ENCODE measurements at places on chromosomes 7 and 10. TPM values are rescaled to one million over a fixed set of nuclear protein-coding genes. Genes with fewer than 3 reads are reported as not detected.
A peak's percentile ranks its signal among the peaks of the same experiment; 100 is the strongest.

DKK1 gene
- 1.5 TPM for total RNA-seq

ADRB1 gene
- total RNA-seq = 1.4 TPM

ITPRID1 gene
- total RNA-seq = not detected

HBP1 gene
- 157 TPM for total RNA-seq

CASTOR2 gene
- total RNA-seq = 9.6 TPM

TMEM196 gene
- not detected for total RNA-seq

OPTN gene
- total RNA-seq = 71.2 TPM

CPVL gene
- total RNA-seq = 17.5 TPM

IGFBP1 gene
- not detected for total RNA-seq

NKX1-2 gene
- not detected for total RNA-seq

ACTL6B gene
- not detected for total RNA-seq

TSPAN12 gene
- total RNA-seq = 2.7 TPM

KCP gene
- 0.22 TPM for total RNA-seq

ZSCAN21 gene
- total RNA-seq = 15.5 TPM

PI4K2A gene
- total RNA-seq = 29.1 TPM

PFKP gene
- total RNA-seq = 22.4 TPM

FAM149B1 gene
- total RNA-seq = 11.0 TPM

DEPP1 gene
- total RNA-seq = 530 TPM

IFIT1B gene
- total RNA-seq = not detected

DNA sequence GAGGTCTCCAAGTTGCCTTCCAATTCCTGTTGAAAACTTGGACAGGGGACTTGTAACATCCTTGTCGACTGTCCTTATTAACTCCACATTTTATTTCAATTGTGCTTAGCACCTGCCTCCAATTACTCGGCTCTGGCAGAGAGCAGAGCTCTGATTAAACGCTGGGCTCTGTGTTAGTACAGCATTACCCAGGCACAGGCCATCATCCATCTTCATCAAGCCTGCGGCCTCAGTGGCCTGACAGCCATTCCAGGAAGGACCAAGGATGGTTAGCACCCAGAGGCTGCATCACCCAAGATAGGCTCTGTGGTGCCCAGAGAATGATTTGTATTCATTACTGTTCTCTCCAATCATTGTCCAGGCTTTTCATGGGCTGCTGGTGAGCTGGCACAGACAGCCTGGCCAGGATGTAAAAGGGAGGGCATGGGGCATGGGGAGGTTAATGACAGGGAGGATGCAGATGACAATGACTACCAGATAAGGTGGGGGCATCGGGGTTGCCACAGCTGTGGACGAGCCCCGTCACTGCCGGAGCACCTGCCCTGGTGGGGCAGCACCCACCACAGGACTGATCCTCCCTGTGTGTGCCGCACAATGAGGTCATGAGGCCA lies 123.3 kb downstream of the PTPN20 start:
- no peak for DNase-seq

DNA sequence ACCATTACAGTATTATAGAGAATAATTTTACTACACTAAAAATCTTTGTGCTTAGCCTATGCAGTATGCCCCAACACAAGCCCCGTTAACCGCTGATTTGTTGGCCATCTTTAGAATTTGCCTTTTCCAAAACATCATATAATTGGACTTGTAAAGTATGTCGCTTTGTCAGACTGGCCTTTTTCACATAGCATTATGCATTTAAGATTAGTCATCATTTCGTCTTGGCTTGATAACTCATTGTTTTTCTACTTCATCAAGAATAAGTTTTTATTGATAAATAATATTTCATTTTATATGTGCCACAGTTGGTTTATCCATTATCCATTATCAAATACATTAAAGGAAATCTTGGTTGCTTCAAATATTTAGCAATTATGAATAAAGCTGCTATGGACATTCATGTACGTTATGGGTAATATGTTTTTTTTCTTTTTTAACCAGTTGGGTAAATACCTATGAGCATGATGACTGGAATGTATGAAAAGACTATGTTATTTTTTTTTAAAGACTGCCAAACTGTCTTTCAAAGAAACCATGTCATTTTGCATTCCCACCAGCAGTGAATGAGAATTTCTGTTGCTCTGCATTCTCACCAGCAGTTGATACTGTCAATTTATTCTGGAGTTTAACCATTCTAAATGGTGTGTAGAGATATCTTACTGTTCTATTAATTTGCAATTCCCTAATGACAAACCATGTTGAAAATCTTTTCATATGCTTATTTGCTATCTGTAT lies 273.1 kb upstream of the KCND2 start:
- no peak for DNase-seq

DNA sequence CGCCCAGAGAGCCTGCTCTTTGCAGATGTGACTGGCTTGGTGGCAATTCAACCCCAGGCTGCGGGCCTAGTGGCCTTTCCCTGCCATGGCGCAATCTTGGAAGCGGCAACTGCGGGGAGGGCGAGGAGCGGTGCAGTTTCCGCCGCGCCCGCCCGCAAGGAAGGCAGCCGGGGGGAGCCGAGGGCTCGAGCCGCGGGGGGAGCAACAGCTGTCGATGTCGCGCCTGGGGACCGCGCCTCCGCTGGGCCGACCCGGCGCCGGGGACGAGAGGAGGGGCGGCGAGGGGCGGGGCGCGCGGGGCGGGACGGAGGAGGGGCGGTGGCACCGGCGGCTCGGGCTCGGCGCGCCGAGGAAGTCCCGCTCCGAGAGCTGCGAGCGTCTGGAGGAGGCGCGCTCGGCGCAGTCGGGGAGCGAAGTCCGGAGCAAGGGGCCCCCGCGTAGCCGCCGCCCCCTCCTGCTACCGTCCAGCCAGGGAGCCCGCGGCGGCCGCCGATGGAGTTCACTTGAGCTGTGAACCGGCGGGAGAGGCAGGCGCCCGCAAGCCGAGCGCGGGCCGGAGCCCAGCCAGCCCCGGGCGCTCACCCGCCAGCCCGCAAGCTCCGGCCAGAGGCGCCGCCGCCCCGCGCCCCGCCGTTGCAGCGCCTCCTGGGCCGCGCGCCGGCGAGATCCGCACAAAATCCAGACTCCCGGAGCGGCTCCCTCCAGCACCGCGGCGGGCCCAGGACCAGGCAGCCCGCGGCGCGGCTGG lies 438.1 kb upstream of the GALNT17 start:
- peak; percentile 49 for DNase-seq

DNA sequence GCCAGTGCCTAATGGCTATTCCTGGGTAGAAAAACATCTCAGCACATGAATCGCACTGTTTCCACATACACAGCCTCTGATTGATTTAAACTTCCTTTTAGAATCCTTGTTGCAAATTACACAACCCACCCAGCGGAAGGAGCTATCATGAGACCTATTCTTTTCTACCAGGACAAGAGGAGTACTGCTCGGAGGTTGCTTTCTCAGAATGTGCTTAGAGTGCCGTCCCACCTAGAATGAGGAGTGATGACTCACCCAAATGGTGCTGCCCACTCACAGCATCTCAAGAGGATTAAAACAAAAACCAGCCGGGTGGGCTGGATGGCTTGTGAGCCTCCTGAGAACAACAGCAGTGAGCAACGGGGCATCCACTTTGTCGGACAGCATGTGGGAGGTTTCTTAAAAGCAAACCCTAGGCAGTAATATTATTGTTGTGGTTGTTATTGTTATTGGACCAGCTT lies 128.9 kb downstream of the DGKI start:
- no peak for DNase-seq

DNA sequence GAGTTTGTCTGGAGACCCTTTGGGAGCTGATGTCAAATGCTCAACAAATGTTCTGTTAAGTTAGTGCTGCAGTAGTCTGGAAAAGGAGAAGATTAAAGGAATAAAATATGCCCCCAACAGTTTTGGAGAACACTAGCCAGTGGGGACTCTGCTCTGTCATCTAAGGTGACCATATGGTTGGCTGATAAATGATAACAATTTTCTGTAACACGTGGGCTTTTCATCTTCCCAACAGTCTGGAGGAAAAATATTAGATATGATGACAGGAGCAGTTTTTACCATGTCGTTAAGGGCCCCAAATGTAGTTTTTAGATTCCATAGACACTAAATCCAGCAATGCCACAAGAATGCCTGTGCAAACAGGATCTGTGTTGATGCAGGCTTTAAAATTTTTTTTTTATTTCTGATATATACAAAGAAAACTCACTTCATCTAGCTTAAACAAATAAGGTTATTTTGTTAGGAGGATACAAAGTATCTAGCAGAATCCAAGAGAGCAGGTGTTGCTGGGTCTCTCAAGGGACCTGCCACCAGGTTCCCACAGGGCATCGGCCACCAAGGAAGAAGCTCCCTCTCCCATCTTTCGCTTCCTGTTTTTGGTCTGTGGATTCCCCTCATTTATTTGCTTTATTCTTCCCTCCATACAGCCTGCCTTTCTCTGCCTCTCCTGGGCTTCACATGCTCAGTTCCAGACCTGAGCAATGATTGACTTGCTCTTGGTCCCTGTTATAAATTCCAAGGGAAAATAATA lies 6.2 kb upstream of the CFAP58 start:
- no peak for DNase-seq

- DNase-seq = no peak
Measured at GRCh38 chr7:38185395-38186307, 7.6 kb downstream of the STARD3NL start.

- no peak for DNase-seq
Measured at GRCh38 chr10:15898046-15898445, 37.7 kb upstream of the MINDY3 start.

GRCh38 chr7:7054252-7054830 lies 128.0 kb upstream of the C1GALT1 start:
- DNase-seq = no peak

DNA sequence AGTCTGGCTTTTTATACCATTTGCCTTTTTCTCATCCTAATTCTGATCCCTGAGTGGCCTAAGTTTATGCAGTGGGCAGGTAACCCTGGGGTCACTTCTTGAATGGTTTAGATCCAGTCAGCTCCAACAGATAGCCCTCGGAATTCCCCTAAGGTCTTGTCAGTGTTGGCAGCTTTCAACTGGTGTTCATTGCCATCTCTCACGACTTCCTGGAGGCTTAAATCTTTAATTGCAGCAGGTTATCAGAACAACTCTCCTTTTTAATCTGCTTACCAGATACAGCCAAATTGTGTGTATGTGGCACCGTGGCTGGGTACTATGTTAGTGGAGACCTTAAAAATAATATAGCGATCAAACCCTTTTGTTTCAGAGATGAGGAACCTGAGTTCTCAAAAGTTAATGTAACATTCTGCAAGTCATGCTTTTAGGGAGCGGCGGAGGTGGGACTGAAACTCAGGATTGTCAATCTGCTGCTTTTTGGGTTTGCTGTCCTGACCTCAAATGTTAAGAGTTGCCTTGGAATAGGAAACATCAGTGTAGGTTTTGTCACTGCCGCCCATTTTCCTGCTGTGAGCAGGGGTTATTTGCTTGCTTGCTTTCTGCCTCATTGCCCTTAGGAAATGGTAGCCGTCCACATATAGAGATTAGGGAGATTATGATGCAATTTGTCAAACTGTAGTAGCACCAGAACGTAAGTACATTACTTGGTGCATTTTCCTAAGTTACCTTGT lies 818 bp downstream of the DLD start:
- no peak for DNase-seq

- DNase-seq = no peak
Measured at GRCh38 chr10:80132299-80133139, at the start of gene PLAC9. PLAC9 (plus strand) TSS chr10:80132730; CDS start chr10:80132763, 33 bp downstream.

- DNase-seq = no peak
Measured at GRCh38 chr10:51255381-51255780, 181.1 kb downstream of the PRKG1 start.

DNA sequence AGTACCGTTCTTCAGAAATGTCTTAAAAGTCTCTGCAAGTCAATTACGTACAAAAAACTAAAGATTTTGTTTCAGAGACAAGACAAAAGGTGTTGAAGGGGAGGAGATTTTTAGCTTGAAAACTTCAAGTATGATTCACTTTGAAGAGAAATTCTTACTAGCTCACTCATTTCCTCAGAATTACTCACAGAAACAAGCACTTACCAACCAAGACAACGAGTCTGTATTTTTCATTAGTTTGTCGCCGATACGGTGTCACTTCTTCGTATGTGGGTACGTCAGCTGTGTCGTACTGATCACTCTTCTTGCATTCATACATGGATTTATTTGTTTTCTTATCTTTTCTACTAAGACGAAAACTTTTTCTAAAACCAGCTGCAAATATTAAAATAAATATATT lies 90.6 kb upstream of the ODAD2 start:
- DNase-seq = no peak

DNA sequence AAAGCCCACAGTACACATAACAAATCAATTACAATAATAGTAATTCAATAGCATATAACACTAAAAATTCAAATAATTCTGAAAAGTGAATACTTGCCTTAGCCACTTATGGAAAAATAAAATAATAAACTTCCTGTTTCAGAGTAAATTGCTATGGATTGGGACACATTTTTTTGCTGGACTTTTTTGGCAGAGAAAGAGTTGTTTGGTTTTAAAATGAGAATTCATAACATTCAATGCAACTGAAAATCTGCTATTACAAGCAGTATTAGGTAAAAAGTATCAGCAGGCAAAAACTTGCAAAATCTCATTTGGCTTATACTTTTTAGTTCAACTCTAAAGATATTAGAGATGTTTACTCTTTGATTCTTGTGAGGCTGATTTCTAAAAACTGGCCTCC lies 141.7 kb downstream of the NRCAM start:
- DNase-seq = no peak

- no peak for DNase-seq
Measured at GRCh38 chr10:75575940-75576339, 144.5 kb downstream of the LRMDA start.

- DNase-seq = no peak
Measured at GRCh38 chr7:18004372-18004771, 23.3 kb downstream of the PRPS1L1 start.

DNA sequence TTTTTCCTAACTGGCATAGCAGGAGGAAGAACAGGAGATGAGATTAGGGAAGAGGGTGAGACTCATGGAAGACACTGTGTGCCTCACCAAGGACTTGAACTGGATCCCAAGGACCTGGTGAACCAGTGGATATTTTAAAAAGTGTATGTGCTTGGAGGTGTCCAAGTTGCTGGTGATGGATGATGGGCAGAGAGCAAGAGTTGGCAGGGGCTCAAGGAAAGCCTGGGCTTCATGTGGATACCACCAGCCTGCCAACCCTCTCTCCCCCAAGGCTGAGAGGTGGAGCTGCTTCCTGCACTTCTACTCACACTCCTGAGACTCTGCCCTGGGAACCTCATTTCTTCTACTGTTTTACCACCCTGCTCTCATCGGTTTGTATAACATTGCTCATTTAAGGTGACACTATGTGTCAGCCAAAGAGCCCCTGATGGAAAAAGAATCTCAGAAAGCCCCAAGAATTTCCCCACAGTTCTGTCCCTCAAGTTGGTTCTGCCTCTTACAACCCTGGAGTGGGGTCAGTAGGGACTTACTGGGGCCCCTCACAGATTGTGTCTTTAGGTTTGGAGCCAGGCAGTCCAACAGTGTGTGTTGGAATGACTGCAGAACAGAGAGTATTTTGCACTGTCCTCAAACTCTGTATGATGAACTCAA lies 56.2 kb upstream of the PDCD4 start:
- no peak for DNase-seq

- no peak for DNase-seq
Measured at GRCh38 chr10:132061465-132061864, 4.3 kb upstream of the JAKMIP3 start.

GRCh38 chr7:85529831-85530230 lies 343.0 kb upstream of the SEMA3D start:
- no peak for DNase-seq

- DNase-seq = no peak
Measured at GRCh38 chr7:110718503-110719205, 372.3 kb upstream of the LRRN3 start.

- DNase-seq = no peak
Measured at GRCh38 chr10:20087353-20087752, 271.1 kb downstream of the PLXDC2 start.

- no peak for DNase-seq
Measured at GRCh38 chr7:20350996-20351692, 20.4 kb downstream of the ITGB8 start.

- DNase-seq = no peak
Measured at GRCh38 chr10:49394933-49395740, 752 bp downstream of the DRGX start.
